ENCODE measurements at places on chromosomes 11 and 22.

GRCh38 chr11:107183953-107184352, 165.7 kb upstream of the GUCY1A2 start:
- DNase-seq = no peak

DNA sequence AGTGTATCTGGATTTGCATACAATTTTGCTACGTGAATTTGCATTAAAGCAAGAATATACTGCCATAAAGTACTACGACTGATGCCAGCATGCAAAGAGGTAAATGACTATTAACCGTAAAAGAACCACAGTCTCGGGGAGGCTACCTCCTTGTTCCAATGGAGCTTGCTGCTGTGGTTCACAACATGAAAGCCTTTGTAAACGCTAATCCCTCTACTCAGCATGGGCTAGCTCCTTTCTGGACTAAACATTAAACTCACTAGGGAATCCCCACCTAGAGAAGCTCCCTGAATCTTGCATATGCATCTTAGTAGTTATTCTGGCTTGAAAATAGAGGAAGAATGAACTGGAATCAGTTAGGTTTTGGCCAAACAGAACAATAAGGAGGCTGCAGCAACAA, 60.5 kb upstream of the ARHGAP32 start:
- DNase-seq = no peak

DNA sequence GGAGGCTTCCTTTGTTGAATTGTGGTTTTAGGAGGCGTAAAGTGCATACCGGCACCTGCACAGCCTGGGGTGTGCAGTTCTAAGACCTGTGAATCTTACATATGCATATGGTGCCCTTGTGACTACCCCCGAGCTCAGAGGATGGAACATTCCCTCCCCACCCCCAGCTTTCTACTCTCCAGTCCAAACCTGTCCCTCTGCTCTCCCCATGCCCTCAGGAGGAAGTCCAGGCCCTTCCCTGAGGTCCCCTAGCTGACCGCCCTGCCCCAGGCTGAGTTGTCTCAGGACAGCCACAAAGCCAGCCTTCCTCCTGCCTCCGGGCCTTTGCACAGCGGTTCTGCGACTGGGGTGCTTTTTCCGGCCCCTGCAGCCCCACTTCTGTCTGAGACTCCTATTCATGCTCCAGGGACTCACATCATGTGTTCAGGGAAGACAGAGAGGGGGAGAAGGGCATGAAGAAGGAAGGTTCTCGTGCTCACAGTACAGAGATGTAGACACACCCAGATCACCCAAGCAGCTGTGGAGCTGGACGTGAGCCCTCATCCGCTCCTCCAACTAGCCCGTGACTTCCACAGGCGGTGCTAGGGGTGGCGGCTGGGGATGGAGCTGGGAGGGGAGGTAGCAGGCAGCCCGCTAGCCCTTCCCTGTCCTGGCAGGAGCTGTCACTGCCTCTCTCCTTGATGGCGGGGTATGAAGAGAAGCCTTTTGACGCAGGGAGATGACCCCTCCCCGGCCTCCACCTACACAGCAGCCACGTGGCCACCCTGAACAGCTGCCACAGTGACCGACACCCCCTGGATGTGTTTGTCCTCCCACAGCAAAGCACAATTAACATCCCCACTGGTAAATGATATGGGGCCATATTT, 50.8 kb downstream of the FLRT1 start:
- DNase-seq = no peak

- DNase-seq = no peak
Measured at GRCh38 chr11:115848080-115848479, 343.9 kb upstream of the CADM1 start.

DNA sequence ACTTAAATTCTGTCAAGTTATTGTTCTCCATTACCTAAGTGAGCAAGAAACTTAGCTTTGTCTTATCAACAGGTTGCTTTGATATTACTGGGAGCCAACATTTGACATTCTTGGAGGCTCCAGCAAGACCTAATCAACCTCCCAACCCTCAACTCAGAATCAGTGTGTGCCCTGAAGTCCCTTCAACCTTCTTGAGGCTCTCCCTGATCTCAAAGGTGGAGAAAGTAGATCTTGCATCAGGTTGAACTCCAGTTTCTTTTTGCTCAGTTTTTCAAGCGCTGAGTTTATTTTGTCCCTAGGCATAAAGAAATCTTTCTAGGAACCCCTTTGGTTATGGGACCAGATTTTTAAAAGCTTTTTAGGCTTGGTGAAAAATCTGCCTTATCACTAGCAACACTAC, 1.4 kb downstream of the FAM111A start:
- DNase-seq = no peak

- DNase-seq = no peak
Measured at GRCh38 chr11:95148938-95149337, 59.3 kb downstream of the ENDOD1 start.

GRCh38 chr11:1043563-1044096, 7.1 kb upstream of the MUC6 start:
- no peak for DNase-seq
